ENCODE measurements at places on chromosomes 16 and 17. TPM values are rescaled to one million over a fixed set of nuclear protein-coding genes. Genes with fewer than 3 reads are reported as not detected.

GRCh38 chr17:69246726-69247375 is 18.2 kb upstream of the ABCA10 start:
- no peaks in the 10 kb centered on the region for H3K27me3 ChIP-seq
- DNase-seq: no peak
- no peak overlapping the region for H3K27ac ChIP-seq
- H3K4me1 ChIP-seq: no peaks in the 10 kb centered on the region
- H3K4me3 ChIP-seq: no peak overlapping the region

The HOXB1 gene
- total RNA-seq: not detected

DNA sequence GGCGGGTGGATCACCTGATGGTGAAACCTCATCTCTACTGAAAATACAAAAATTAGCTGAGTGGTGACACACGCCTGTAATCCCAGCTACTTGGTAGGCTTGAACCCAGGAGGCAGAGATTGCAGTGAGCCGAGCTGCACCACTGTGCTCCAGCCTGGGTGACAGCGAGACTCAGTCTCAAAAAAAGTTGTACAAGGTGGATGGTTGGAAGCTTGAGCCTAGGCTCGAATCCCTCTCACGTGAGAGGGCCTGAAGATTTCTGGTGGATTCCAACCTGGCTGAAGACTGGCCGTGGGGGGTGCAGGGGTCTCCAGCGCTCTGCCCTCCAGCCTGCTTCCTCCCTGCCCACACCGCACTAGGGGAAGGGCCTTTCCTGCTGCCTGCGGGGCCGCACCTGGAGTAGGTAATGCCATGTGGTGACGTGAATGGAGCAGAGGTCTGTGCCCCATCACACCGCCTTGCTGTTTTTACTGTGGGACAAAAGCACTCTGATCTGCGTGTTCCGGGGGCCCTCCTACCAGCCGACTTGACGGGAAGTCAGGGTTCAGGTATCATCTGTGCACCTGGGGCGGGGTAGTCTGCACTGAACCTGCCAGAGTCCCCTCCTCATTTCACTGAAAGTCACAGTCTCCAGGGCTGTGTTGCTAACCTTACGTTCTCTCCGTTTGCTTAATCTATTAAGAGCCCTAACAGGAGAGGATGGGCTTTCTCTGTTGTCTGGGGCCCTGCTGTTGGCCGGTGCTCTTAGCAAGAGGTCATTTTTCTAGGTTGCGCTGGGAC is 4.2 kb downstream of the RPL13 start:
- H3K4me1 ChIP-seq: peaks cover 11% of the 10 kb centered on the region
- no peaks in the 10 kb centered on the region for H3K27me3 ChIP-seq
- no peak for DNase-seq
- no peak overlapping the region for H3K27ac ChIP-seq

DNA sequence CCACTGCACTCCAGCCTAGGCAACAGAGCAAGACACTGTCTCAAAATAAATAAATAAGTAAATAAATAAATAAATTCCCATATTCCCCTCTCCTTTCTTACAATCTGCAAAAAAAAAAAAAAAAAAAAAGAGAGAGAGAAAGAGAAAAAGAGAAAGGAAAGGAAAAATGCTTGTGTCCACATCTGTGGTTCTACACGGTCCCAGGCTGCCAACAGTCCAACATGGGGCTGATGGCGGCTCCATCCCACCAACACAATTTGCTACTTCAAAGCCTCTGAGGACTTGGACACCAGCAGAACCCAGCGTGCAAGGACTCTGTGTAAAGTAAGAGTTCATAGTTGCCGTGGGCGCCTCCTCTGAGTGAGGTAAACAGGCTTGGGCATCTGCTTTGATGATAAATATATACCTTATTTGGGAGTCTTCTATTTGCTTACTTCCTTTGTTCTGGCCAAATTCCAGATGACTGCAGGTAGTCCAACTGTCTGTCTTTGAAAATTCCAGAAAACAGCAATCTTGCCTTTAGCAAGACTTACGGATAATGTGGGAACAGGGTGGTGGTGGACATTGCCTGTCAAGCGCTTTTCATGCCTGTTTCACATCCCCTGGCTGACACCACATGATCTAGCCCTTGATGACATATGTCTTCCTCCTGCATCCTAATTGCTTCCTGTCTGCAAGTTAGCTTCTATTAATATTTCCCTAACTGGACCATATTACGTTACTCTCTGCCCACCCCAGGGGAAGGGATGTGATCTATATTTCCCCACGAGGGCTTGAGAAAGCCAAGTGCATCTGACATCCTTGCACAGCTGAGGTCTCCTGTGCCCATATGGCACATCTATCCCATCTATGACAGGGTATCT is 10.1 kb downstream of the LITAF start:
- no peaks in the 10 kb centered on the region for H3K36me3 ChIP-seq
- peaks cover 6% of the 10 kb centered on the region for H3K4me1 ChIP-seq
- no peaks in the 10 kb centered on the region for H3K27me3 ChIP-seq
- no peak overlapping the region for H3K27ac ChIP-seq
- H3K4me3 ChIP-seq: no peak overlapping the region
- no peak for DNase-seq

The TP53 gene
- total RNA-seq: 79.8 TPM

GRCh38 chr16:89918453-89919347 is at the start of gene MC1R:
TSS of gene MC1R (plus strand) at chr16:89918862. CDS start at chr16:89919259, 397 bp downstream.
- H3K27ac ChIP-seq: no peak within 1 kb of the TSS

GRCh38 chr17:63113167-63113566 is 147.1 kb downstream of the TANC2 start:
- H3K27me3 ChIP-seq: no peaks in the 10 kb centered on the region
- no peak overlapping the region for H3K27ac ChIP-seq
- H3K4me3 ChIP-seq: no peak overlapping the region
- DNase-seq: no peak
- no peaks in the 10 kb centered on the region for H3K36me3 ChIP-seq

The CPHXL2 gene
- not detected for total RNA-seq

- H3K27ac ChIP-seq: no peak overlapping the region
- H3K4me1 ChIP-seq: no peaks in the 10 kb centered on the region
- no peak overlapping the region for H3K4me3 ChIP-seq
- DNase-seq: no peak
Measured at GRCh38 chr16:9169094-9169493, 77.7 kb downstream of the HAPSTR1 start.

DNA sequence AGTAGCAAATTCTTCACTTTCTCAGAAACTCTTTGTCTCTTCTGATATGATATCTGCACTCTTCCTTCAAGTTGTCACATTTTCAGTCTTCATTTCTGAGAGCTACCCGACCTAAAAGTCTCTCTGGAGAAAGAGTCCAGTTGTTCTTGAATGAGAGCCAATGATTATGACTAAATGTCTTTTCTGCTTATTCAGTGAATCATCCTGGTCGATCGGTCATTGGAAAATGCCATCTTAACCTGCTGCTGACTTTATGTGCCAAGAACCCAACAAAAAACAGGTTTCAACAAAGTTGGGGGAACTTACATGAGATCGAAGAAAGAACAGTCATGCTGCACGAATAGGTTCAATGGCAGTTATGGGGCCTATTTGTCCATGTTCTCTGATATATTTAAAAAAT is 15.9 kb downstream of the SOX9 start:
- no peaks in the 10 kb centered on the region for H3K27me3 ChIP-seq
- H3K27ac ChIP-seq: no peak overlapping the region
- H3K36me3 ChIP-seq: no peaks in the 10 kb centered on the region
- no peak for DNase-seq
- no peaks in the 10 kb centered on the region for H3K4me1 ChIP-seq

GRCh38 chr16:8634991-8635736 is 13.7 kb downstream of the METTL22 start:
- no peaks in the 10 kb centered on the region for H3K4me1 ChIP-seq
- no peaks in the 10 kb centered on the region for H3K27me3 ChIP-seq
- no peak overlapping the region for H3K4me3 ChIP-seq
- H3K27ac ChIP-seq: no peak overlapping the region
- H3K36me3 ChIP-seq: no peaks in the 10 kb centered on the region

The CPNE7 gene
- 2.5 TPM for total RNA-seq

GRCh38 chr17:37818689-37819088 is 73.8 kb upstream of the HNF1B start:
- H3K27me3 ChIP-seq: no peaks in the 10 kb centered on the region
- H3K4me1 ChIP-seq: no peaks in the 10 kb centered on the region
- no peak overlapping the region for H3K4me3 ChIP-seq

- no peak overlapping the region for H3K27ac ChIP-seq
- H3K27me3 ChIP-seq: no peaks in the 10 kb centered on the region
- no peaks in the 10 kb centered on the region for H3K36me3 ChIP-seq
- no peak for DNase-seq
- no peak overlapping the region for H3K4me3 ChIP-seq
- H3K4me1 ChIP-seq: no peaks in the 10 kb centered on the region
Measured at GRCh38 chr17:72146371-72146770, 25.6 kb downstream of the SOX9 start.

GRCh38 chr16:26809461-26809860 is 257.3 kb upstream of the C16orf82 start:
- H3K4me1 ChIP-seq: no peaks in the 10 kb centered on the region
- no peaks in the 10 kb centered on the region for H3K27me3 ChIP-seq
- H3K27ac ChIP-seq: no peak overlapping the region

- H3K4me3 ChIP-seq: no peak within 1 kb of the TSS
- no peaks in the 10 kb centered on the region for H3K36me3 ChIP-seq
- no peaks in the 10 kb centered on the region for H3K27me3 ChIP-seq
- peaks cover 3% of the 10 kb centered on the region for H3K4me1 ChIP-seq
Measured at GRCh38 chr16:56589141-56590039, at the start of gene MT3. TSS of gene MT3 (plus strand) at chr16:56589528. CDS start at chr16:56589591, 63 bp downstream.

DNA sequence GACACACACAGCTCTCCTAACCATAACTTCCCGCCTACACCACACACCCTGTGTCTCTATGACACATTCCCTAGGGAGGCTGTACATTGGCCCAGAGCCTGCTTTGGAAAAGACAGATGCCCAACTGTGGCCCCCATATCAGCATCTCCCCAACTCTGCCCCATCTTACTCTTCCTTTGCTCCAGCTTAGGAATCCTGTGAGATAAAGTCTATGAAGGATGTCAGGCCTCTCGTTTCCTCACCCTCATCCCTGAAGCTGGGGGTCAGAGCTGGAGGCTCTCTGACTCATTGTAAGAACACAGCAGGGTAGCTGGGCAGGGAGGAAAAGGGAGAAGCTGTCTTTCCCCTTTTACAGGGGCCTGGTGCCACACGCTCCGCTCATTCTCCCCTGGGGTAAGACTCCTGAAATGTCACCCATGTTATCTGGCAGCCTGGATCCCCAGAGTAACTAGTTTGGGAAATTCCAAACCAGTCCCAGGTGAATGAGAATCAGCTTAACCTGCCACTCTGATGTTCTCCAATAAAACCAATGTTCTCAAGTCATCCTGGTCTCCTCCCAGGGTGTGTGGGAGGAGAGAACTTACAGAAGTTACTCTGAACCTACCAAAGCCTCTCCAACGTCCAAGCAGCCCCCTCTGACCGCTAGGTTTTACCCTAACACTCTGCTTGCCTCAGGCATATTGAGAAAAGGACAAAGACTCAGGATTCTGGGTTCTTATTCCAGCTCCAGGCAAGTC is 2.8 kb downstream of the RAPGEFL1 start:
- no peak overlapping the region for H3K27ac ChIP-seq
- H3K4me1 ChIP-seq: no peaks in the 10 kb centered on the region

The KATNIP gene
- 11.0 TPM for total RNA-seq

DNA sequence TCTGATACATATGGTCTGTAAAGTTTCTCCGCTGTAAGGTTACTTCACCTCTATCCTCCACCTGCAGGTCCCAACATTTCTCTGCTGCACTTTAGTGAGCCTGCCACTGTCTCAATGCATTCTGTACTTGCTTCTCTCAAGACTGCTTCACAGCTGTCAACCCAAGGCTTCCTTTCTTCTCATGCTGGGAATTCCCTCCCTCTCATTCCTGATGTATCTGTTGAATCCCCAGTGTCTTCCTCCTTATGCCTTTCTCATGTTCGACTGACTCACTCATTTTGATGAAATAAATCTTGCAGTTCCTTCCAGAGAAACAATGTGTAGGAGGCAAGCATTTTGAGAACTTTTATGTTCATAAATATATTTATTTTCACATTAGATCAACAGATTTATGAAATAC is 288.3 kb downstream of the CNTNAP4 start:
- no peaks in the 10 kb centered on the region for H3K27me3 ChIP-seq
- no peak overlapping the region for H3K4me3 ChIP-seq
- H3K4me1 ChIP-seq: no peaks in the 10 kb centered on the region
- DNase-seq: no peak

- H3K36me3 ChIP-seq: no peaks in the 10 kb centered on the region
- no peaks in the 10 kb centered on the region for H3K27me3 ChIP-seq
Measured at GRCh38 chr16:64375391-64375980, 746.4 kb downstream of the CDH11 start.

DNA sequence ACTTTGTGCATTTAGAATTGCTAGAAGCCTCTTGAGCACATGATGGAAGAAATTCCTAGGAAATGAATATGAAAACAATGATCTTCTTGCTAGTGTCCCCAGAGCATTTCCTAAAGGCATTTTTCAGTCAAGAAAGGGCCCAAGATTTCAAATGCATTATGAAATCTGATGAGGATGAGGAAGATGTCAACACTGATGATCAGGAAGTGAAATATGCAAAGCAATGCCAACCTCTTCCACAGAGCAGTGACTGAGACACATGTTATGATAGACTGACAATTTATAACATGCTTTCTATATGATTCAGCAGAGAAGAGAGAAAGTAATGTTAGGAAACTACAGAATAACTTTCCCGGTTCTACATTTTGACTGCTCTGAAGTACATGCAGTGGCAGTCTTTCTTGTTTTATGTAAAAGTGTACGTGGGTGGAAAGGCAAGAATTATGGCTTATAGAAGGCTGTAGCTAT is 859.1 kb upstream of the GOT2 start:
- DNase-seq: no peak
- H3K27me3 ChIP-seq: no peaks in the 10 kb centered on the region
- no peaks in the 10 kb centered on the region for H3K4me1 ChIP-seq
- no peak overlapping the region for H3K27ac ChIP-seq

The MMP2 gene
- 619 TPM for total RNA-seq

DNA sequence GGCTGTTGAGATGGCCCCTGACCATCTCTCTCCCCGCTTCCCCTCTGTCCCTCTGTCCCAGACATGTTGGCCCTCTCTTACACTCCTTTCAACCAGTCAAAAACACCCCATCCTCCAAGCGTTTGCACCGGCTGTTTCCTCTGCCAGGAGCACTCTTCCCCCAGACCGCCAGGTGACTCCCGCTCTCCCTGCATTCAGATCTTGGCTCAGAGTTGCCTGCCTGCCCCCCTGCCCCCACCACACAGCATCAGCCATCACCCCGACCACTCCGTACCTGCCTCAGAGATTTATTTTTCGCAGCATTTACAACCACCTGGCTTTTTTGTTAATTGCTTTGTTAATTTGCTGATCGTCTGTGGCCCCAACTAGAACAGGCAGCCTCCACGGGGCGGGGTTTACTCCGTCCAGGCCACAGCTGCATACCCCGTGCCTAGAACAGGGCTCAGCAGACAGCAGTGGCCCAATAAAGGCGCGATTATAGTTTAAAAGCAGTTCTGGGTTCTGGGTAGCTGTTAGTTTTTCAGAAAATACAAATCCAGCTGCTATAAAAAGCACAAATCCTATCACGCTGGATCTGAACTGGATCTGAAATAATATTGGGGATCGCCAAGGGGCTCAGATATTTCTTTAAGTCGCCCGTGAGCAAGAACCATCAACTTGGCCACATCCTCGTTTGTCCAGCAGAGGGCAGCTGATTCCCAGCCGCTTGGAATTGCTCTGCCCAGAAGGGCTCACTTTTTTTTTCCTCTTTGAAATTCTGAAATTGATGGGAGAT is 173.6 kb downstream of the IRF8 start:
- H3K27ac ChIP-seq: no peak overlapping the region
- H3K36me3 ChIP-seq: no peaks in the 10 kb centered on the region
- no peaks in the 10 kb centered on the region for H3K27me3 ChIP-seq

All from ovary (tissue), 10 donors.